NCI-H226 (cell line): ENCODE measurements at places on chromosomes 4 and X.

GRCh38 chr4:42541647-42542046 is 115.3 kb downstream of the ATP8A1 start:
- DNase-seq: no peak

GRCh38 chrX:108033890-108034289 is 11.0 kb upstream of the VSIG1 start:
- DNase-seq: no peak

DNA sequence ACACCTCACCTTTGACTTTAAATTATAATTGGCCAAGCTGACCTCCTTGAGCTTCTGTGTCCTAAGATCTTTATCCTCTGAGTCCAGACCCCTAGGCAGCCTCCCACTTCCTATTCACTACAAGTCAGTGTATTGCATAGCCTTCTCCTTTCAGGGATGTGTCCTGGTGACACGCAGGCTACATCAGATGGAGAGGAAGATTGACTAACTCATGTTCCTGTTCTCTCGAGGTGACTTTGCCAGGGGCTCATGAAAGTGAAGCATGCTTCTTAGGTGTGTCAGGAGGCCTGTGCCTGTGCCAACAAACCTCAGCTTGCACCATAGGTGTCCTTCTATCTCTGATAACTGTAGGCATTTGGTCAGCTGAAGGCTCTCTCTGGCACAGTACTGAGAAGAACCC is 195.7 kb upstream of the HS3ST1 start:
- DNase-seq: no peak

GRCh38 chr4:112147697-112148096 is 2.4 kb downstream of the FAM241A start:
- no peak for DNase-seq

- DNase-seq: no peak
Observed at GRCh38 chrX:104789784-104790183, 223.8 kb downstream of the IL1RAPL2 start.

GRCh38 chr4:108135549-108136209 is 33.1 kb downstream of the LEF1 start:
- no peak for DNase-seq

DNA sequence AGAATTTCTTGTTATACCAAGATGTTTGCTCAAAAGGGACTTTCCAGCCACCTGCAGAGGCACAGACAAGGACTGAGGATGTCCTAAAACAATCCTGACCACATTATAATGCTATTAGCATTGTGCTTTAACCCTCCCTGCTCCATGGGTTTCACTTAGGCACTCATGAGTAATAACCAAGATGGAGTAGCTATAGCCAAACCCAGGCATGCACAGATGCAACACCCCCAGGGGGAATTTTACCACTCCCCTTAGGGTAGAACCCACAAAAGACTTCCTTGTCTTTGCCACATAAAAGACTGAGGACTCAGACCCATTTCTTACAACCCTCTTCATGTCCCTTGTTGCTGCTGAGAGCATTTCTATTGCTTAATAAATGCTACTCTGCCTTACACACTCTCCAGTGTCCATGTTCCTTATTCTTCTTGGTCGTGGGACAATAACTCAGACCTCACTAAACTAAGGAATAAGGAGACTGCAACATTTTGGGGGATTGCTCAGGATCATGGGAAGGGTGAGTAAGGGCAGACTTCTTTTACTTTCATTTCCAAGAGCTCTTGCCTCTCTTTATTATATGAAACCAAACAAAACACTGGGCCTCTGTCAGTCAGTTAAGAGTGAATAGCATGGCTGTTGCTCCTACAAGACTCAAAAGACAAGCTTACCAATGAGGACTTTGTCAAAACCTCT is 103.5 kb downstream of the TECRL start:
- no peak for DNase-seq

DNA sequence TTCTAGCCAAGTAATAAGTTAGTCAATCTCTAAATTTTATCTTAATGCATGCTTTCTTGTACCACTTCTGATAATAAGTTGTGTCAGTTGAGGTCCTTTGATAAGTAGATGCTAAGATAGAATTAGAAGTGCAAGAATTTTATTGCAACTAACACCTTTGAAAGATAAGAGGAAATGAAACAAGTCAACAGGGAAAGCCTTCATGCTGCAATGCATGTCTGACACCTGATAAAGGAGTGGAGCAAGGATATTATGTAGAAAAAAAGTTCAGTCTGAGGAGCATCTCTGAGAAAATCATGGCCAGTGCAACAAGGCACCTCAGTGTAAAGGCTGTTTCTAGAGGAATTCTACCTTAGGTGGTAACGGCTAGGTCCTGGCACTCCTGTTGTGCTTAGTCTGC is 210.7 kb upstream of the PPP1R2C start:
- no peak for DNase-seq

DNA sequence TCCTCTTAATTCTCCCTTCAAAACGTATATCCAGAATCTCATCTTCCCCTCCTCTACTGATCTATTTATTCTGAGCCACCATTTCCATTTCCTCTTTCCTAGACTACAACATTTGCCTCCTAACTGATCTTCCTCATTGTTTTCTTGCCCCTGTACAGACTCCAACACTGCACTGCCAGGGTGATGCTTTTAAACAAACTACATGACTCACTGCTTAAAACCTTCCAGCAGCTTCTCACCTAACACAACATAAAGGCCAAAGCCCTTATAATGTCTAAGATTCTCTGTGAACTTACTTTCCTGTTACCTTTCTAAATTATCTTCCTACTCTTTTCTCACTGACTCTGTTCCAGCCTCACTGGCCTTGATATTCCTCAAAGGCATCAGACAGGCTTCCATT is 161.0 kb upstream of the HS3ST1 start:
- no peak for DNase-seq

DNA sequence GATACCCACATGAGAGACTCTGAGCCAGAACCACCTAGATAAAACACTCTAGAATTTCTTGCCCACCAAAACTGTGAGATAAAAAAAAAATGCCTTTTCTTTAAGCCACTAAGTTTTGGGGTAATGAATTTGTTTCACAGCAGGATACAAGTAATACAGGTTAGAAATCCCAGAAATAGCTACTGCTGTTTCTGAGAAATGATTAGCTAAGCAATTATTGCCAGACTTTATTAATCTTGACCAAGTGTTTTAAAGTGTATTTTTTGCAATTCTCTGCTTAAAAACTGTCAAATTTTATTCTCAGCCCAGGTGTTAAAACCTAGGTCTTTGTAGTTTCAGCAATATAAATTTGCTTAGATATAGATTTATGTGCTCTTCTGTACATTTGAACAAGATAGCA is 58.6 kb upstream of the CAPN6 start:
- DNase-seq: no peak

GRCh38 chr4:88159229-88159725 is 838 bp upstream of the ABCG2 start:
- no peak for DNase-seq

- DNase-seq: peak; percentile 64
Observed at GRCh38 chr4:132513491-132513890, 635.6 kb upstream of the PCDH10 start.

GRCh38 chr4:184438375-184438774 is 36.0 kb downstream of the IRF2 start:
- DNase-seq: no peak

GRCh38 chr4:177185151-177185550 is 124.5 kb upstream of the NEIL3 start:
- no peak for DNase-seq

- no peak for DNase-seq
Observed at GRCh38 chr4:85642356-85643100, 167.6 kb downstream of the ARHGAP24 start.

DNA sequence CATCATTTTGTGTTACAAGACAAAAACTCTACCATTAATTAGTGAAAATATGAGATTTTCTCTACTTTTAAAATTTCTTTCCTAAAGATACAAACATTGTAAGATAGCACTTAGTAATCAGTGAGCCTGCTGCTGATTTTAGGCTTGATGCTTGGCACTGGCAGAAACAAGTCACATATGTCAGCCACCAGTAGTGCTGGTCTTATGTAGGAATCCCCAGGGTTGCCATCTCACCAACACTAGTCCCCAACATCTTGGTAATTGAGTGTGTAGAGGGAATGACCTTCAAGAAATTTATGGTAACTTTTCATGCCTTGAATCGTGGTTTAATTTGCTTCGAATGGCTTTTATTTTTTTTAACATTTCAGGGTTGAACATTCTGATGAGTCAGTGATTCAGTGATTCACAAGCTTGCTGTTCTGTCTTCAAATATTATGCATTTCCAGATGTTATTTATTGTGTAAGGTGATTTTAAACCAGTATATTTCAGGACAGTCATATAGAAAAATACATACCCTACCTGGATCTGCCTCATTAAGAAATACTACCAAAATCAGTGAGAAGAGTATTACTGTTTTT is 11.9 kb downstream of the EXOC1 start:
- DNase-seq: no peak

DNA sequence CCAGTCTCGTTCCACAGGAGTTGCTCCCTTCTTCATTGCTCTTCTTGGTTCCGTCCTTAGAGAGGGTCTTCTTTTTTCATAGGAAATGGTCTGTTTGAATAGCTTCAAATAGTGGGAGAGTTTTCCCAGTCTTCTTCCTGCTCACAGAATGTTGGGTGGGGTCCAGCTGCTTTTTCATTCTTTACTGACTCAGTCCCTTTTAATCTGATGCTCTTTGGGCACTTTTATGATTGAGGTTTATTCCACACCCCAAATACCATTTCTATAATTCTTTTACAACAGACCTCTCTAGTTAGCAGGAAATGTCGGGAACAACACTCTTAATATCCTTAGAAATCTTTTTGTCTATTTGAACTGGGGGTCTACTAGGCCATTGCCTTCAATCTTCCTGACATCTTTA is 239.5 kb downstream of the PRDM5 start:
- peak; percentile 31 for DNase-seq

DNA sequence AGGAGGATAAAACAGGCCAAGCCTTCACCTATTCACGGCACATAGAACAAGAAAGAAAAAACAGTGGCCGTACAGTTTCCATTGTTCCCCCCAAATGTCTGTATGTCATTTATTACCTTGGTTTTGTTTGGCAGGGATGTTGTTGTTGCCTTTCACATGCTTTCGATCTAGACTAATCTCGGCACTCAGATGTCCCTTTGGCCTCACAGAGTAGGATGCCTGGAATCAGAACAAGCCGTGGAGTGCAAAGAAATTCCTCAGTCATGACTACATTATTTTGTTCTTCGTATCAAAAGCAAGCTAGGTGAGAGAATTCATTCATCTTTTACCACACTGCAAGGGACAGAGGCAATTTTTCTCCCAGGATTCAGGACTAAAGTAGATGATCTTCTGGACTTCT is 106.9 kb downstream of the SMIM20 start:
- peak; percentile 14 for DNase-seq

GRCh38 chrX:101078716-101079598 is at the start of gene TMEM35A:
TSS of gene TMEM35A (plus strand) at chrX:101078879. CDS start at chrX:101079003, 124 bp downstream.
- no peak for DNase-seq

DNA sequence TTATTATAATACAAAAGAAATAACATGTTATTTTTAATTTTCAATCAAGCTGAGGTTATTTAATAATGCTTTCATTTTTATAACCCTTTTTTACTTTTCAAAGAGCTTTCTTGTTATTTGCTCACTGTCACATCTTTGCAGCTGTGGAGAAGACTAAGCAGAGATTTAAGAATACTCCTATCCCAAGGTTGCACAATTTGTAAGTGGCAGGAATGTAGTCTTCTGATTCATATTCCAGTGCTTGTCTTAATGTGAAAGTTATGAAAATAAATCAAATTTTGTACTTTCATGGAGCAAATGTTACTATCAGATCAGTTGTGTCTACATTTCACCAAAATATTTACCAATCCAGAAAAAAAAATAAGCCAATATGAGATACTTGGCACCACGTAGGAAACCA is 86.6 kb downstream of the DDIT4L start:
- DNase-seq: no peak
